ENCODE measurements at places on chromosomes 2 and 18. TPM values are rescaled to one million over a fixed set of nuclear protein-coding genes. Genes with fewer than 3 reads are reported as not detected.

ZC3H6 gene
- total RNA-seq = 1.6 TPM

CCL20 gene
- 0.88 TPM for total RNA-seq

KCNE4 gene
- total RNA-seq = 1.1 TPM

PIGN gene
- 8.2 TPM for total RNA-seq

G6PC2 gene
- not detected for total RNA-seq

MYO5B gene
- total RNA-seq = 15.0 TPM

SULT1C4 gene
- 1.4 TPM for total RNA-seq

LRP2 gene
- 0.93 TPM for total RNA-seq

SCN3A gene
- total RNA-seq = 0.02 TPM

KCNJ3 gene
- total RNA-seq = 1.5 TPM

ABCG5 gene
- 15.3 TPM for total RNA-seq

MAP3K19 gene
- total RNA-seq = not detected

CTIF gene
- total RNA-seq = 47.5 TPM

FBXO41 gene
- total RNA-seq = 0.43 TPM

BCL11A gene
- total RNA-seq = 0.80 TPM

SP5 gene
- total RNA-seq = 1.9 TPM

ACVR1C gene
- total RNA-seq = 0.37 TPM

DPP4 gene
- 39.8 TPM for total RNA-seq

NT5C1B gene
- not detected for total RNA-seq

ELOA2 gene
- not detected for total RNA-seq

PUS10 gene
- 12.8 TPM for total RNA-seq

DNAH6 gene
- 1.7 TPM for total RNA-seq

CHRNG gene
- not detected for total RNA-seq

HRH4 gene
- total RNA-seq = 0.13 TPM

UGGT1 gene
- total RNA-seq = 96.5 TPM

NEU2 gene
- not detected for total RNA-seq

BOLL gene
- total RNA-seq = not detected

IAH1 gene
- 41.3 TPM for total RNA-seq

HOXD12 gene
- not detected for total RNA-seq

SLC14A1 gene
- 1.1 TPM for total RNA-seq

RTP5 gene
- total RNA-seq = not detected

GALNT14 gene
- 1.7 TPM for total RNA-seq

MATN3 gene
- total RNA-seq = not detected

LINC00305 gene
- not detected for total RNA-seq

NCKAP5 gene
- 4.4 TPM for total RNA-seq

CPS1 gene
- total RNA-seq = 1,066 TPM

CNDP1 gene
- 61.4 TPM for total RNA-seq

EML6 gene
- 1.2 TPM for total RNA-seq

ASB18 gene
- total RNA-seq = not detected

SPATA3 gene
- not detected for total RNA-seq

FOXI3 gene
- total RNA-seq = not detected

SCN2A gene
- 0.27 TPM for total RNA-seq

FAM237A gene
- total RNA-seq = not detected

FMNL2 gene
- total RNA-seq = 11.1 TPM

OXER1 gene
- total RNA-seq = 29.4 TPM

CEP192 gene
- 8.5 TPM for total RNA-seq

PARD6G gene
- total RNA-seq = 1.1 TPM

ALPI gene
- not detected for total RNA-seq

TXNDC9 gene
- 33.1 TPM for total RNA-seq

CNRIP1 gene
- 3.3 TPM for total RNA-seq

ADRA2B gene
- total RNA-seq = 3.1 TPM

CFLAR gene
- 50.2 TPM for total RNA-seq

EML4 gene
- total RNA-seq = 28.3 TPM

All from right lobe of liver (tissue), 6 donors.